ENCODE measurements at places on chromosomes 12 and 14. TPM values are rescaled to one million over a fixed set of nuclear protein-coding genes. Genes with fewer than 3 reads are reported as not detected.

The DIO3 gene
- 5.1 TPM for total RNA-seq

The TMEM233 gene
- total RNA-seq = not detected

DNA sequence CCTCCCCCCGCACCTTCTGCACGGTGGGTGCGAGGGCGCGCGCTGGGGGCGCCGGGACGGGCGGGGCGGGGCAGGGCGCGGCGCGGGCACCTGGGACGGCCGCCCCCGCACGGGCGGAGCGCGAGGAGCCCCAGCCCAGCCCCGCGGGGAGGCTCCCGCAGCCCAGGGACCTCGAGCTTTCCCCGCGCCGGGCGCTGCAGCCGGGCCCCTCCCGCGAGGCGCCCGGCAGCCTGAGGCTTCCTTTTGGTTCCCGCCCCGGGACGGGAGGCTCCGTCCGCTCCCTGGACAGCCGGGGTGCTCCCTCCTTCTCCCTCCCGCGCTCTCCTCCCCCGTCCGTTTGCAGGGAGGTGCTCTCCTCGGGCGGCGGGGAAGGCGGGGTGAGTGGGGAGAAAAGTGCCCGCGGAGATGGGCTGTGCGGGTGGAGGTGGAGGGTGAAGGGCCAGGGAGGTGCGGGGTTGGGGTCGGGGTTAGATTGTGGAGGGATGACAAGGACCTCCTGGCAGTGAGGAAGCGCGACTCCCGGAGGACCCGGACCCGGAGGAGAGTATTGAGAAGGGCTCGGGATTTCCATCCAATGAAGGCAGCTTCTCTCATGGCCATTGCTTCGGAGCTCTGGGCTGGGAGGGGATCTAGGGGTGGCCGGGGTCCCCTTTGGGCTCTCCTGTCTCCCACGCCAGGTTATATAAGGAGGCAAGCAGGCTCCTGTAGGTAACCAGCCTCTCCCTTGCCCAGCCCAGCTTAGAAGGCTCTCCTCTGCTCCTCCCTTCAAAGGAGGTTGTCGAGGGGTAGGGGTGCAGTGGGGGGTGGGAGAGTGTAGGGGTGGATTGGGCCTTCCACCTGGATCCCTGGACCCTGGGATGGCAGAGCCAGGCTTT is 645 bp downstream of the JDP2 start:
- no peak for DNase-seq

- DNase-seq = no peak
Observed at GRCh38 chr14:90677484-90678050, 138.7 kb downstream of the TTC7B start.

- no peak for DNase-seq
Observed at GRCh38 chr12:132315507-132315906, 13.9 kb downstream of the GALNT9 start.

GRCh38 chr14:51627313-51627712 is 24.4 kb upstream of the FRMD6 start:
- DNase-seq = no peak

Data from breast epithelium (tissue), 4 donors.